ENCODE measurements at places on chromosomes 4 and X.

DNA sequence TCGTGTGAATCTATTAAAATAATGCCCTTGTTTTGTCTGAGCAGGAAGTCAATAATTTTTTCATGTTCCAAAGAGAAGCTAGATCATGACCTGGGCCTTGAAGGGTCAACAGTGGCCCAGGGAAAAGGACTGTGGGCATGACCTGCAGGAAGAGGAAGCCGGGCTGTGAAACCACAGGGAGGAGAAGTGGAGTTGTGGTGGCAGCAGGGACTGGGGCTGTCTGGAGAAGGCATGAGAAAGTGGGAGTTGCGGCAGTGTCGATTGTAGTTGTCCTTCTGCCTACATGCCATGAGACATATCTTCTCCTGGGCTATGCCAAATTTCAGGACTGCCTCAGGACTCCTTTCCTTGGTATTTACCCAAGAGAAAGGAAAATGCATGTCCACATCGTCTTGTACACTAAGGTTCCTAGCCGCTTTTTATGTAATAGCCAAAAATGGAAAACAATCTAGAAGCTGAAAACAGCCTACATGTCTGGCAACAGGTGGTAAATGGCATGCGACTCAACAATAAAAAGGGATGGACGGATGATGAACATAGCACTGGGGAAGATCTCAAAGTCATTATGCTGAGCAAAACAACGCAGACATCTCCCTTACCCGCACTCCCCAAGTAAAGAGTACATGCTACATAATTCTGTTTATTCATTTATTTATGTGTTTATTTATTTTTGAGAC is 13.6 kb upstream of the PTTG2 start:
- no peak for DNase-seq

DNA sequence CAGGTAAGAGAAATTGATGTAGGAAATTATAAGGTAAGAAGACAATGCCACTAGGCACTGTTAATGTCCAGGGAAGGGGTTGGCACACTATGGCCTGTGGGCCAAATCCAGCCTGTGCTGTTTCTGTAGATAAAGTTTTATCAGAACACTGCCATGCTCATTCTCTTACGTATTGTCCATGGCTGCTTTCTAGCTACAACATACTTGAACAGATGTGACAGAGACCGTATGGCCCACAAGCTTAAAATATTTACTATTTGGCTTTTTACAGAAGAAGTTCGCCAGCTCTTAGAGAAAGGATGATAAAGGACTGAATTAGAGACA is 168.0 kb downstream of the CDS1 start:
- DNase-seq = no peak

DNA sequence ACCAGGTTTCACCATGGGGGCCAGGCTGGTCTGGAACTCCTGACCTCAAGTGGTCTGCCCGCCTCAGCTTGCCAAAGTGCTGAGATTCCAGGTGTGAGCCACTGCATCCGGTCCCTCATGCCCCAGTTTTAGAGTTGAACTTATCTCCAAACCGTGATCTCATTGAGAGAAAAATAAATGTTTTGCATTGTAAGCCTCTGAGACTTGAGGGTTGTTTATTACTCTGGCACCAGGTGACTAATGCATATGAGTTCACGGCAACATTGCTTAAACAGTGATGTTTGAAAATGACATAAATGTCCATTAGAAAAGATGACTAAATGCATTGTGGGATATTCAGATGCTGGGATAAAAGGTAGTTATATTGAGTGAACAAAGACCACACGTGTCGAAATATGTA is 22.9 kb upstream of the FAT1 start:
- no peak for DNase-seq

GRCh38 chr4:145740806-145741205 is 60.9 kb downstream of the C4orf51 start:
- no peak for DNase-seq

GRCh38 chr4:75249739-75250138 is 264.5 kb downstream of the RCHY1 start:
- DNase-seq = no peak

- DNase-seq = no peak
Observed at GRCh38 chr4:77310931-77311330, 153.9 kb downstream of the CCNG2 start.

DNA sequence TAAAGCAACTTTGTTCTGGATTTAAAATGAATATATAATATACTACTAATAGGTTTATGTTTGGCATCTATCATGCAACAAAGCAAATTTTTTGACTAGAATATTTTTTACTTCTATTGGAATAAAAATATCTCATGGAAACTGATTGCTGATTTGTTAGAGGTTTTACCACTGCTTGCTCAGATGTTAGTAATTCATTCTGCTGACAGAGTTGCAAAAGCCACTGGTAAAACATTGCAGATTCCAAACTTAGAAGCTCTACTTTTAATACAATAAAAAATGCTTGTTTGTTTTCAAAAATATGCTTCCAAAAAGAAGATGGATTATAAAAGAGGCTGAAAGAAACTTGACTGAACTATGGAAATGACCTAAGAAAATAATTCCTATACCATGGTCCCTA is 795.2 kb downstream of the PCDH18 start:
- DNase-seq = no peak

DNA sequence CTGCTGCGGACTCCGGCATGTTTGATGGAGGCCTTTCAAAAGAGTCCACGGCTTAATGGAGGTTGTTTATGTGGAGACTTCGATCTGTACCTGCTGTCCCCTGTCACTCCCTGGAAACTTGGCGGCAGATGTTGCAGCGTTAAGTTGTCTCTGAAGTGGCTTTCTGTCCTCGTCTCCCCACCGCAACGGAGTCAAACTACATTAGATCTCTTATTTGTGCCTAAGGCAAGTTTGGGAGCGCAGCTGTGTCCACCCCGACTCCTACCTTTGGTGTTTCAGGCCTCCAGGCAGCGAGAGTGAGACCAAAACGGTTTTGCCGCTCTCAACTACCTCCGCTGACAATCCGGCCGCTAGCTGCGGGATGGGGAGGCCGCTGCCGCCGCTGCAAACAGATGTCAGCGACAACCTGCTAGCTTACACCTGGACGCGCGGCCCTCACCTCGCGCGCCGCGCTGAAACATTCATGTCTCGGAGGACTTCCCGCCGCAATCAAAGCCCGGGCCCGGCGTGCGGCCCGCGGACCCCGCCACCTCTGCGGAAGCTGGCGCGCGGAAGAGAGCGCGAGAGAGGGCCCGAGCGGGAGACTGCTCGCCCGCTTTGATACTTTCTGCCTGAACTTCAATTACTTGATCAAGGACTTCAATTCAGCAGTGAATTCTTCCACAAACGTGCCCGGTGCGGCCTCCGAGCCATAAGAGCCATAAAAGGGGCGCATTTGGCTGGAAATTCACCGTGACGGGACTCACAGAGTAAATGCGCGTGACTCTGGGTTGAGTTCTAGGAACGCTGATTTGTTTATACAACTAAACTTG is 108.4 kb downstream of the ANTXR2 start:
- DNase-seq = no peak

- DNase-seq = no peak
Observed at GRCh38 chrX:101383679-101384205, 2.2 kb downstream of the BTK start.

DNA sequence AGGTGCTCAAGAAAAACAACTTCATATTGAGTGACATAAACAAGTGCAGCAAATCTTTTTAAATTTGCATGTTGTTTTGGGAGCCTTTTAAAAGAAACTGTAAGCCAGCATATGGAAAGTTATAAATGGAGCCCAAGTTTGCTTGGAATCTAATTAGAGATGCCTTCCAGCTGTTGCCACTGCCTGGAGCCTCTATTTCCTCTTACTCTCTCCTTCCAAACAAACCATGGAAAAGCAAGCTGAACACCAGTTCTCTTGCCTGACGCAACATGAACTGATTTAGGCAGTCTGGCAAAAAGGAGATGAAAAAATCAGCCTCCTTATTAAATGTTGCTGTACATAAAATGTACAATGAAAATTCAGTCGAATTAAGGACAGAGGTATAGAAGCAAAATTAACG is 21.5 kb downstream of the ARSJ start:
- no peak for DNase-seq

- DNase-seq = no peak
Observed at GRCh38 chr4:76386566-76387305, 34.2 kb downstream of the CCDC158 start.

- DNase-seq = no peak
Observed at GRCh38 chrX:139877710-139878414, 55.0 kb downstream of the ATP11C start.

GRCh38 chr4:32136081-32136787 is 1416.1 kb downstream of the PCDH7 start:
- DNase-seq = no peak

DNA sequence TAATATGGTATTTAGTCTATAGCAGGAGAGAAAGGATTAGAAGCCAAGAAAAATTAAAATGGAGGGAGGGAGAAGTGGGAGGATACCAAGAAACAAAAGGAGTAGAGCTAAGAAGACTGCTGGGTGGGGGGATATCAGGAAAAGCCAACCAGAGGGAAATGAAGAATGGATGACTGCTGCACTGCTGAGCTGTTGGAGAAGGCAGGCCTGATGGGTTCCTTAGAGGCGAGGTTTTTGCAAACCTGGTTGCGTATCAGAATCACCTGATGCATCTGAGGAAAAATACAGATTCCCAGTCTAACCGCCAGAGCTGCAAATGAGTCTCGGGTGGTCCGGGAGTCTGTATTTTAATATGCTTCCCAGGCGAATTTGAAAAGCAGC is 1.5 kb downstream of the PGRMC1 start:
- no peak for DNase-seq

DNA sequence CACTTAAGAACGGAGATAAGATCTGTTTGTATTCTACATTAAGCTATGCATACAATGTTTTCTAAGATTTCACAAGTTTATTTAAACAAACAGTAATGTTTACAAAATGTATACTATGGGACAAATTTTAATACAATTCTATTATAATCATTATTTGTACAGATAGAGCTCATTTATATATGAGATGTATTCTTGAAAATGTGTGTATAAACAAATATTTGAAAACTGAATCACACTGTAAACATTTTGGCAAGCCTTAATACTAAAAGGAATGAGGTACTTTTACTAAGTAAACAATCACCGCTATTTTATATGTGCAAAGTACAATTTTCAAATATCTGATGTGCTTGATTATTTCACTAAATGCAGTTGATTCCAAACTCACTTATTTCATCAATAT is 119.2 kb upstream of the MAB21L2 start:
- no peak for DNase-seq

GRCh38 chr4:187732524-187732923 is 263.0 kb upstream of the ZFP42 start:
- no peak for DNase-seq

DNA sequence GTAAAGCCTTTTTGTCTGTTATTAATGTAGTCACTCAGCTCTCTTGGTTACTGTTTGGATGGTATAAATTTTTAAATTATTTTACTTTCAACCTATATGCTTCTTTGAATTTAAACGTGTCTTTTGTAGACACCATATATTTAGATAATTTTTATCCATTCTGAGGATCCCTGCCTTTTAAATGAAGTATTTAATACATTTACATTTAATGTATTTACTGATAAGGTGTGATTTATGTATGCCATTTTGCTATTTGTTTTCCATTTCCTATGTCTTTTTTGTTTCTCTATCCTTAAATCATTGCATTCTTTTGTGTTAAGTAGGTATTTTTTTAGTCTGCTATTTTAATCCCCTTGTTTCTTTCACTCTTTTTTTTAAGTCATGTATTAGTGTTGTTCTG is 238.0 kb downstream of the RAB28 start:
- DNase-seq = no peak

DNA sequence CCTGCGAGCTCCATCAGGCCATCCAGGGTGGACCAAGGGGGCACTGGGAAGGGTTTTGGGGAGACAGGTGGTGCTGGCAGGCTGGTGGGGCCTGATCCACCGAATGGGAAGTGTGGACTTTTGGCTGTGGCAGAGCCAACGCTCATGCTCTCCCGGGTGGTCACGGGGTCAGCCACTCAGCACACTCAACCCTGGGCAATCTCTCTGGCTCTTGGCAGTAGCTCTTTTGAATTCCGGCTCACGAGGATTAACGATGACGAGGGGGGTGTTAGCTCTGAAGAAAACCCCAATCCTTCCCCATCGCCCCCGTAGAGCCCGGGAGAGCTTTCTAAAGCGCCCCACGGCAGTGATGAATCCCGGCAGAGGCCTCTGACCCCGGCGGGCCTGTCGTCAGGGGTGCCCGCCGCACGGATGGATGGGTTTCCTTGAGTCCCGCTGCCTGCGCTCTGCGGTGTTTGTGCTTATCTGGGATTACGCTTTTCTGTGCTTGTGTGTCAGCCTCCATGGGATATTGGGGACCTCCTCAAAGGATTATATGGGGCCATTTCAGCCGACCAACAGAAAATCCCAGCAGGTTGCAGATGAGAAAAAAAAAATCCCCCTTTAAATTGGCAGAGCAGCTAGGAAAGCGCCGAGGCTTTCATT is 156.8 kb upstream of the PSAPL1 start:
- no peak for DNase-seq

DNA sequence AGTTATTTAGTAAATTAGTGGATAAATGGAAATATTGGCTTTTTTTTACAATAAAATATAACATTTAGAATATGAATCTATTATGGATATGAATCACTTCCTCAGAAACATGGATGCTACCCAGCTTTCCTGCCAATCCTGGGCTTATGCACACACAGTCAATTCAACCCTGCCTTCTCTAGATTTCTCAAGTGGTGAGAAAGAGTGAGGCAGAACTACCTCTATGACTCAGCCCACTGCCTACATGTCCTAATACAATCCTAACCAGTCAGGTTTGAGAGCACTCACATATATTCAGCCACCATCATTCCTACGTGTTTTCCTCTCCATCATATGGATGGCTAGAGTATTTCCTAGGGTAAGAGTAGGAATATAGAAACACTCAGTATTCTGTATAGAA is 91.1 kb upstream of the ANKRD50 start:
- no peak for DNase-seq

- no peak for DNase-seq
Observed at GRCh38 chr4:157076578-157076947, 613 bp downstream of the GLRB start.

- no peak for DNase-seq
Observed at GRCh38 chr4:8472689-8473197, 32.2 kb downstream of the TRMT44 start.

GRCh38 chr4:20017070-20017776 is 234.5 kb upstream of the SLIT2 start:
- DNase-seq = no peak

DNA sequence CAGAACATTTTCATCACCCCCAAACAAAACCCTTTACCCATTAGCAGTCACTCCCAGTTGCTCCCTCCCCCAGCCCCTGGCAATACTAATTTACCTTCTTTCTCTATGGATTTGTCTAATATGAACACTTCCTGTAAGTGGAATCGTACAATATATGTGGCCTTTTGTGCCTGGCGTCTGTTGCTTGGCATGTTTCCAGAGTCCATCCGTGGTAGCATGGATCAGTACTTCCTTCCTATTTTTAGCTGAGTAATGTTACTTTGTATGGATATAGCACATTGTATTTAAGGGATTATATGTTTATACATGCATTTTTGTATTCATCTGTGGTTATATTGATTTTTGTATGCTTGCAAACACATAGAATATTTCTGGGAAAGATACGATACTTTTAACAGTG is 48.2 kb downstream of the PPEF1 start:
- no peak for DNase-seq

DNA sequence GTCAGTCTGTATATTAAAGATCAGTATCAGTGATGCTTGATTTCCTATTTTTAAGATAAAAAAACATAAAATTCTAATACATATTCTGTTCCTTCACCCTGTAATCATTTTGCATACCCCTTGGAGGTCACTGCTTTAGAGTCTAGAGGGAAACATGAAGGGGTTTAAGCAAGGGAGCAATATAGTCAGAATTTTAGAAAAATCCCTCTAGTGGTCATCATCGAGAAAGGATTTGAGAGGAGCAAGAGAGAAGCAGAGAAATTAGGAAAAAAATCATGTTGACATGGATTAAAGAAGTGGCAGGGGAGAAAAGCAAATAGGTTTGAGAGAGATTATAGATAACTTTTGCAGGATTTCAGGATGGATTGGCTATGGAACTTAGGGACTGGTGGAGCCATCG is 11.1 kb downstream of the APEX2 start:
- DNase-seq = no peak
